Stomach (tissue), 19 donors: ENCODE measurements at places on chromosomes 6 and 20. TPM values are rescaled to one million over a fixed set of nuclear protein-coding genes. Genes with fewer than 3 reads are reported as not detected.
A peak's percentile ranks its signal among the peaks of the same experiment; 100 is the strongest.

DNA sequence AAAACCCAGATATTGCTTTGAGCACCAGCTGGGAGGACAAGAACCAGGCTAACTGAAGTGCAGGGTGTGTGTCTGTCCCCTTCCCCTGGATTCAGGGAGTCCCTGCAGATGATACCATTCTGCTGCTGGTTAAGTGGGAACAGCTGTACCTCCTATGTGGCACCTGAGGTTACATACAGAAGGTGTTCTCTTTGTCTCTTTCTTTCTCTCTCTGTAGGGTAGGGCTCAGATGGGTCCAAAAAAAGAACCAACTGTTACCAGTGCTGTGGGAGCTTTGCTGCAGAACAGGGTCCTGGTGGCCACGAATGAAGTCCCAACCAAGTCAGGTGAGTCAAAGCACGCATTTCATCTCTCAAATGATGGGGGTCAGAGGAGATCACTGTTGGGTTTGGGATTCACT is 38.6 kb downstream of the ZC2HC1B start:
- DNase-seq: no peak

The KHDC1L gene
- total RNA-seq: not detected

DNA sequence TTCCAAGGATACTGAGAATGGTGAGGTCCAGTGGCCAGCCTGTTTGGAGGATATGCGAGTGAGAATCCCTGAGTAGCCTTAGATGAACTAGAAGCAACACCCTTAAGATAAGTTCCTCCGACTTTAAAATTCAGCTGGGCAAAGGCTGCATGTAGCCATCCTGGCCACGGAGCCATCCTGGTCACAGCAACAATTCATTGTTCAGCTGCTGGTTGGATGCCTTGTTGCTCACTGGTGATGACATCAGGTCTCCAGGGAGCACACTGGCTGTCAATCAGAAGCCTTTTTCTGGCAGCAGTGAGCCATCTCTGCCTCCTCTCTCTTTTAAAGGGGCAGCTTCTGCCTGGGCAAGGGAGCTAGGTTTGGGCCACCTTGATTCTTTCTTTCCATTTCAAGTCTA is 22.4 kb upstream of the RIMS4 start:
- no peak for DNase-seq

- no peak for DNase-seq
Observed at GRCh38 chr20:1893721-1894470, 1.3 kb upstream of the SIRPA start.

- peak; percentile 95 for DNase-seq
Observed at GRCh38 chr6:42217519-42218367, at the start of gene MRPS10. TSS of gene MRPS10 (minus strand) at chr6:42217861. CDS start at chr6:42217849, 12 bp downstream.

GRCh38 chr20:34561661-34562060 is 3.1 kb downstream of the MAP1LC3A start:
- no peak for DNase-seq
